ENCODE measurements at places on chromosomes 16 and 17. TPM values are rescaled to one million over a fixed set of nuclear protein-coding genes. Genes with fewer than 3 reads are reported as not detected.

- no peak for DNase-seq
Observed at GRCh38 chr17:19407601-19408345, 3.3 kb upstream of the RNF112 start.

DNA sequence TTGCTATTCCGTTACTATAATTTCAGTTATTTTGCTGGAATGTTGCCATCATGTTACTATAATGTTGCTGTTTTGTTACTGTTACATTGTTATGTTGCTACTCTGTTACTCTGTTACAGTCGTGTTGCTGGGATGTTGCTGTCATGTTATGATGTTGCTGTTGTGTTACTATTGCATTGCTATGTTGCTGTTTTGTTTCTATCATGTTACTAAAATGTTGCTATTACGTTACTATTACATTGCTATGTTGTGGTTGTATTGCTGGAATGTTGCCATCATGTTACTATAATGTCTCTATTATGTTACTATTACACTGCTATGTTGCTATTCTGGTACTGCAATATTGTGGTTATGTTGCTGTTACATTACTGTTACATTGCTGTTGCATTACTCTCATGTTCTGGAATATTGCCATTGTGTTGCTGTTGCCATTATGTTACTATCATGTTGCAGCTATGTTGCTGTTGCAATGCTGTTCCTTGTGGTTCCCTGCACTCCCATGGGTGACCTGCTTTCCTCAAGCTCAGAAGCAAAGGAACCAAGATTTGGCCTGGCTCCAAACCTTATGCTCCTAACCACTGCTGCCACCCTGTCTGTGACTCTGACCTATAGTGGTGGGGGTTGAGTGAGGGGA, 64.4 kb downstream of the ABCC6 start:
- no peak for DNase-seq

- peak; percentile 73 for DNase-seq
Observed at GRCh38 chr17:38967290-38967738, at the start of gene FBXO47. FBXO47 (minus strand) TSS chr17:38967403; CDS start chr17:38963025, 4,378 bp downstream.

- DNase-seq = peak; percentile 65
Observed at GRCh38 chr17:75876190-75876937, 2.0 kb downstream of the TRIM47 start.

DNA sequence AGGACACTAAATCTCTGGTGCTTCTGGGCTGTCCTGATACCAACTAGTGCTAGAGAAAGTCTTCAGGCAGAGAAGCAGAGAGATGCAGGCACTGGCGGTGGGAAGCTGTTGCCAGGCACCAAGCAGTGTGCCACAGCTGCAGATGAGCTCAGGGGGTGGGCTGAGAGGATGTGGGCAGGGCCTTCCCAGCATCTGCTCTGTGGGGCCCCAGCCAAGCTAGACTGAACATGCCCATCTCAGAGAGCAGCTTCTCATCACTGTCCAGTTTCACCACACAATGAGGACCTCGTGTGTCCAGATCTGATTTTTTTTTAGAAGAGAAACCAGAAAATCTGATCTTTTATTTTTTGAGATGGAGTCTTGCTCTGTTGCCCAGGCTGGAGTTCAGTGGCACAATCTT, 17.1 kb downstream of the PSKH1 start:
- no peak for DNase-seq

DNA sequence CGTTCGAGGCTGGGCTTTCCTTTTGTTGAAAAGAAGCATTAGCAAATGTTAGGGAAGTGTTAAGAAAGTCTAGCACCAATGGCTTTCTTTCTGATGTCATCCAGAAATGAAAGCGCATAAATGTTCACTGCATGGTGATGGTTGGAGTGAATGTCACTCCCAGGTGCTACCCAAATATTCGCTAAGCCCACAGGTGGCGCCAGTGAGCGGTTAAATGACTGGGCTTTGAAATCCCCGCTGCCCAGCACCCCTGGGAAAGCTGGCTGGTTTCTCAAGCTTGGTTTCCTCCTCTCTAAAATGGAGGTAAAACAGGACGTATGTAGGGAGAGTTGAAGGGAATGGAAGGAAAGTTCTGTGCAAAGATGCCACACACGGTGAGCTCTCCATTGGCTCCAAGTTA, 104.4 kb downstream of the IRX5 start:
- peak; percentile 47 for DNase-seq

DNA sequence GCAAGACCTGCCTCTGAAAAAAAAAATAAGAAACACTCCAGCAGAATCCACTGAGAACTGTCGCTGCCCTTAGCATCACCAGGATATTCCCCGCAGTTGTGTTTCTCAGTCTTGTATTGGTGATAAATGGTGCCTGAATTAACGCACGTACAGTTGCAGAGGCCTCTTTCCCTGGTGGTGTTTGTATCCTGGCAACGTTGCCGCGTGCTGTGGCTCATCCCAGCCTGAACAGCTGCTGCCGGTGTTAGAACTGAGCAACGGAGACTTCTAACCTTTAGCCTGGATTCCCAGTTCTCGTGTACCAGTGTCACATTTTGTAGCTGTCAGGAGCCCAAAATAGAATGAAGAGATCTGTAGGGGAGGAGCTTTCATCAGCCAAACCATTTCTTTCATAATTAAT, 4.8 kb downstream of the MLYCD start:
- DNase-seq = no peak

DNA sequence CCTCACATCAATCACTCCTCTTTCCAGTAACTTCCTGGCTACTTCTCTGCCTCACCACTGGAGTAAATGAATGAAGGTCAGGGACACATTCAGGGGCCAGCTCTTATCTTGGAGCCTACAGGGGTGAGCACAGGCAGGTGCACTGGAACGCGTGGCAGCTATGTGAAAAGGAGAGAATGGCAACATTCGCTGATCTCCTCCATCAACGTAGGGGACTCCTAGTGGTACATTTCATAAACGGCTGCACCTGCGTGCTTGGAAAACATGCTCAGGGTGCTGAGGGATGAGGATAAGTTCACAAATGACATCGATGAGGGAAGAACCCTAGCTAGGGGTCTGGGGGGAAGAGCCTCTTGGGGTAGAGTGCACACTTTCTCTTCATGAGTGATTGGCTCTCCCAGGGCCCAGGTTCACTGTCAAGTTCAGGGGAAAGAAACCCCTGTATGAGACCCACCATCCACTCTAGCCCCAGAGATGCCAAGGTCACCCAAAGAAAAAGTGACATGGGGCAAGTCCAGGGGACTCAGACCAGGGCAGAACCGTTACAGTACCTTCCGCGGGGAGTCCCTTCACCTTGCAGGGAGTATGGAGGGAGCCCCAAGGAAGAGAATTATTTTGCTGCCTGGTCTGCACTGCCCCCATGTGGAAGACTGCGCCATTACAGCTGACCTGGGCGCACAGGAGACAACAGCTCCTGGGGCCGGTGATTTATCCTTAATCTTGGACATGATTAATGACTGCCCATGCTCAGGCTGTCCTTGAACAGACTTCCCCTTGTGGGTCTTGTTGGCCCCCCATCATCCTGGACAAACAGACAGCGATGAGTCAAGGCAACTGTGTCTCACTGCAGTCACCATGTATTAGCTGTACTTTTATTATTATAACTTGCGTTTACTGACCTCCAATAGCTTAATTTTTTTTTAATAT, 30.1 kb downstream of the VAC14 start:
- DNase-seq = peak; percentile 78

GRCh38 chr17:38906460-38907228, 18.8 kb upstream of the LASP1NB start:
- DNase-seq = no peak

GRCh38 chr17:73145641-73146040, 19.2 kb upstream of the SSTR2 start:
- DNase-seq = no peak

DNA sequence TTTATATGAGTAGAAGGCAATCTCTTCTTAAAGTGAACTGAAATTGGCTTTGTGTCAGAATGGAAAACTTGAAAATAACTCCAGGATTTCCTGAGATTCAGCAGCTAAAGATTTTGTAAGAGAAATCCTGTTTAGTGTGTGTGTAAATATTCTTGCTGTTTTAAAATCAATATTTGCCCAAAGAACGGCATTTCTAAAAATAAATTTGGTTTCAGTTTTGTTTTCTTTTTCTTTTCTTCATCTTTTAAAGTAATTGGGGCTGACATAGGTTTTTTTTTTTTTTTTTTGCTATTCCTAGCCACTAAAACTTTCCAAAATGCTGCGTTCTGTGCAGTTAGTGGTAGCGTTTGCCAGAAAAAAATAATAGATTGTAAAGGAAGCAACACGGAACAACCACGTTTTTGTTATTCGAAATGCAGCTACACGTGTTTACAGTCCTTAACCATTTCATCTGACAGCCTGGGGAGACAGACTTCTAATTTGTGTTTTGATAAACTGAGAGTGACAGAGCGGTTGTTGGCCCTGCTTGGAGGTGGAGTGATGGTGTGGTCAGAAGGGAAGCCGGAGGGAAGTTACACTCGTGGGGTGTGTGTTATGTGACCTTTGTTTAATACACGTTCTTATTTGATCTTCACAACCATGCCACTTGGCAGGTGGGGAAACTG, 21.6 kb upstream of the SMPD3 start:
- DNase-seq = no peak

DNA sequence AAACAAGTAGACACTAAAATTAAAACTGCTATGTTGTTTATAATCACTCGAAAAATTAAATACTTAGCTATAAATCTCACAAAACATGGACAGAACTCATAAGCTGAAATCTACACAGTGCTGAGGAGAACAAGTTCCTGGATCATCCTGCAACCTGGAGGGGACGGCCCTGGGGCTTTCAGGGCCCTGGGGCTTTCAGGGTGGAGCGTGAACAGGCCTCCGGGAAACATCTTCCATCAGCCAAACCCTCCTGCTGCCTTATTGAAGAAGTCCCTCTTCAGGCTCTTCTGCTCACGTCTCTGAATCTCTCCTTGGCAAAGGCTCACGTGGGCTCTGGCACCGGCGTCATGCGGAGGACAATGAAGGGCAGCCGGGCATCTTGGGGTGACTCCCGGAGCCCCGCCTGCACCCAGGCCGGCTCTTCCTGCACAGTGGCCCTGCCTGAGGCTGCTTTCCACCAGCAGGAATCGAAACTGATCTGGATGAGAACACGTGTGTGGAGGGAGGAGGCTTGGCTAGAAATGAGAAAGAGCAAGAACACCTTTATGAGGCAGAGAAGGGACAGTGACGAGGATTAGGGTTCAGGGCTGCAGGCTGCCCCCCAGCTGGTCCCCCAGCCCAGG, 127.3 kb downstream of the CDRT15L2 start:
- DNase-seq = no peak

PIMREG gene
- total RNA-seq = 13.0 TPM

G6PC1 gene
- total RNA-seq = not detected

SULT1A4 gene
- 2.6 TPM for total RNA-seq

TMEM88 gene
- total RNA-seq = 1.8 TPM

PYY gene
- not detected for total RNA-seq

EEF2K gene
- 7.8 TPM for total RNA-seq

SALL1 gene
- total RNA-seq = not detected

OTOA gene
- 0.12 TPM for total RNA-seq
